ENCODE measurements at places on chromosomes 4 and X.
A peak's percentile ranks its signal among the peaks of the same experiment; 100 is the strongest.

DNA sequence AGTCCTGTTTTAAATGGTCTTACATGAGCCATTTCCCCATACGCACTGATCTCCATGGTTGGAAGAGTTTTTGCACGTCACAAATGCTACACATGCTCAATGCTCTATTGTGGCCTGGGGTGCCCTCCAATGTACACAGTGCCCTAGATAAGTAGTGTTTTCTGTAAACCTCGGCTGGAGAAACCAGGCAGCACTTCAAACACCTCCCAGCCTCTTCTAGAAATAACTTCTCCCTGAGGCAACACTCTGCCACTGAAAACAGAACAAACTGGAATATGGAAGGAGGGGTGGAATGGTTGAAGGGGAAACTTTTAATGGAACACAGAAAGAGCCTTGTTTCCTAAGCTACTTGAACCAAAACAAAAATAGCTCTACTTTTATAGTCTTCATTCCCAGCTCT, 123.9 kb upstream of the CBR4 start:
- DNase-seq = no peak

- no peak for DNase-seq
Observed at GRCh38 chrX:96002431-96002830, 682.2 kb upstream of the DIAPH2 start.

- no peak for DNase-seq
Observed at GRCh38 chrX:2684256-2684655, 6.8 kb upstream of the CD99 start.

DNA sequence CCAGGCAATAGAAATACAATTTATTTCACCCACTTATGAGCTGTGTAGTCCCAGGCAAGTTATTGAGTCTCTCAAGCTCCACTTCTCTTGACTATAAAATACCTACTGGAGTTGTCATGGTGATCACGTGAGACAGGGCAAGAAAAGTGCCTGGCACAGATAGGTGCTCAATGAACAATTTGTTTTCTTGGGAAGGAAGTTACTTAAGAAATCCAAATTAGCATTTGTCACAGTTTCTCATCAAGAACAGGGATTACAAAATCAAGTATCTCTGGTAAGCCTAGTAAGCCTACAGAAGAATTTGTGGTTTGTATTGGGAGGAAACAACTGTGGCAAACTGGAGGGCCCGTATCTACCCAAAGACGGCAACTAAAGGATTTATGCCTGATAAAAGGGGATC, 37.5 kb upstream of the RASGEF1B start:
- DNase-seq = no peak

DNA sequence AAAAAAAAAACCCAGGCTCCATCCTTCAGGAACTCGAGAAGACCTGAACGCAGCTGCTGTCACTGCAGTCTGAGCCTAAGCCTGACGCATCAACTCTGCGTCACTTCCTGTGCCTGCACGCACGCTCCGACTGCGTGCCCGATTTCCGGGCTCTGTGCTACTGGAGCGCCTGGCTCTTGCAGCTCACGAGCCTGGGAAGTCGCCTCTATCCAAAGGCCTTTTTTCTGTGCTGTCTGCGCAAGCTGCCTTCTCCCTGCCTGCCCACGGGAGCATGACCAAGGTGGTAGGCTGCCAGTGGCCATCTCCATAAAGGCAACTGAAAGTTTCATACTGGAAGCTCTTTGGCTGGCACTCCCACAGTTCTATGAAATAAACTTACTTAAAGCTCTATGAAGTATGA, 9.9 kb upstream of the GASK1B start:
- no peak for DNase-seq

DNA sequence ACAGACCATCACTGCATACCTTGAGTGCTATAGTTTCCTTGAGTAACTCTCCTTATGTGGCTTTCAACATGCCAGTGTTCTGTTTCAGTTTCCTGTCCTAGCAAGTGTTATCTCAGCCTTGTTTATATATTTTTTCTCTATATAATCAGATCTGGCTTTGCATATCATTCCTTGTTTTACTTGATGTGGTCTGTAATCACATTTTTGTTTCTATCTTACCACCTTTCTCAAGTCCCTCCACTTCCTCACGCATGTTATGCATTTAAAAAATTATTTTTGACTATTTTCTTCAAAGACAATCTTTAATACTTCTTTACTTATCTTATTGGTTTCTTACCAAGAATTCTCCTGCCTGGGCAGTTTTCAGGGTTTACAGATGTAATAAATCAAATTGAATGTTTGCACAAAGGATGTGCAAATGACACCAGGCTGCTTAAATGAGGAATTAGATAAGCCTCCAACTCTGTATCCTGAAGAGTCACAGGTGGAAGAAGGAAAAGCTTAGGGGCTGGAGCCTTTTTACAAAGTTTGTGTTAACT, 351.2 kb downstream of the BMPR1B start:
- DNase-seq = no peak

DNA sequence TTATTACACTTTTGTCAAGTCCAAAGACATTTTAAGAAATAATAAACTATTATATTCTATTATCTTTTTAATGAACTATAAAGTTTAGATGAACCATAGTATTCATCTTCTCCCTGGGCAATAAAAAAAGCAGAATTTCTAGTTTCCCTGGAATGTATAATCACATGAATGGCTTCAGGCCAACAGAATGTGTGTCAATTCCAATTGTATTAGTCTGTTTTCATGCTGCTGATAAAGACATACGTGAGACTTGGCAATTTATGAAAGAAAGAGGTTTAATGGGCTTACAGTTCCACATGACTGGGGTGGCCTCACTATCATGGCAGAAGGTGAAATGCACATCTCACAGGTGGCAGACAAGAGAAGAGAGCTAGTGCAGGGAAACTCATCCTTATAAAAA, 70.7 kb upstream of the ANXA10 start:
- DNase-seq = no peak

DNA sequence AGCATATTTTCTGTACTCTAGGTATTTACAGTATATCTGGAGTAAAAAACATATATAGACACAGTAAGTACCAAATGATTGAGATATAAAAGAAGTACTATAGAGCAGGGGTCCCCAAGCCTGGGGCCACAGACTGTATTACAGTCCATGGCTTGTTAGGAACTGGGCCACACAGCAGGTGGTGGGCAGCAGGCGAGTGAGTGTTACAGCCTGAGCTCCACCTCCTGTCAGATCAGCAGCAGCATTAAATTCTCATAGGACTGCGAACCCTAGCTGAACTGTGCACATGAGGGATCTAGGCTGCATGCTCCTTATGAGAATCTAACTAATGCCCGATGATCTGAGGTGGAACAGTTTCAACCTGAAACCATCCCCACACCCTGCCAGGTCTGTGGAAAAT, 300.7 kb downstream of the NR3C2 start:
- no peak for DNase-seq

GRCh38 chrX:30713061-30713525, 59.9 kb downstream of the GK start:
- DNase-seq = peak; percentile 22

- no peak for DNase-seq
Observed at GRCh38 chrX:154399527-154400368, 1.6 kb downstream of the RPL10 start.

DNA sequence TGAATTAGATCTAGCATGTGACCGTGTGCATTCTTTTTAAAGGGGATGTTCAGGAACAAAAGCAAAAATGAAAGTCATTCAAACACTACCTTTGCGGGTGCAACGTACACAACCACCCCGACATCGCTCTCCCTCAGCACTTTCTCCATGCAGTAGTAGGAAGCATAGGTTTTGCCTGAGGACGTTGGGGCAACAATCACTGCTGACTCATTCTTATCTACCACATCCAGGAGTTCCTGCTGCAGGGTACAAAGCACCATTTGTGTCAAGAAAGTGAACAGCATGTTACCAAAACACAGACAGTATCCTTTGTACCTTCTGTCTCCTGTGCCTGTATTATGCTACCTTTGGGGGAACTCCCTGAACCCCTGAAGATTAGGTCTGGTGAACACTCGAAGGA, 58.6 kb downstream of the DDX60L start:
- DNase-seq = no peak

DNA sequence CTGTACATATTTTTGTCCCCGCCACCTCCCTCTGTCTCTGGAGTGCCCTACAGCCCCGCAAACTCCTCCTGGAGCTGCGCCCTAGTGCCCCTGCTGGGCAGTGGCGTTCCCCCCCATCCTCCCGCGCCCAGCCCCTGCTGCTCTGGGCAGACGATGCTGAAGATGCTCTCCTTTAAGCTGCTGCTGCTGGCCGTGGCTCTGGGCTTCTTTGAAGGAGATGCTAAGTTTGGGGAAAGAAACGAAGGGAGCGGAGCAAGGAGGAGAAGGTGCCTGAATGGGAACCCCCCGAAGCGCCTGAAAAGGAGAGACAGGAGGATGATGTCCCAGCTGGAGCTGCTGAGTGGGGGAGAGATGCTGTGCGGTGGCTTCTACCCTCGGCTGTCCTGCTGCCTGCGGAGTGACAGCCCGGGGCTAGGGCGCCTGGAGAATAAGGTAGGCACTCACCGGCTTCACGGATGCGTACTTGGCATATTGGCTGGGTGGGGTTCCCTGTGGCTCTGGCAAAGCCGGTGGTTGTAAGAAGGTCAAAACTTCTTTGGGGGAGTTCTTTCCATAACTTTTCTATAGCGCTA, 653 bp downstream of the HHIP start:
- no peak for DNase-seq

DNA sequence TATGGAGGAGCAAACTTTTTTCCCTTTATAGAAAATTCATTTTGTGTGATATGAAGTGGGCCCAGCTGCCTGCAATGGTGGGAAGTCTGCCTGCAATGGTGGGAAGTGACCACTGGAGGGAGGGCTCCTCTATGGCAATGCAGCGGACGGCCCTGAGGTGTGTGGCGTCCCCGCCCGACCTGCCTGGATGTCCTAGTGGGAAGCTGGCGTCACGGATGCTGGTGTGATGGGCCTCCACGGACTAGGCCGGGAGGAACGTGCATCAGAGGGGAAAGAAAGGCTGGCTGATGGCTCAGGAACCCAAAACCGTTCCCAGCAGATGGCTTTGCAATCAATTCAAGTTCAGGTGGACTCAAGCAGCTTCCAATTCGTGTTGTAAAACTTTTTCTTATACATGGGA, 177.9 kb downstream of the AFAP1 start:
- DNase-seq = peak; percentile 14

- no peak for DNase-seq
Observed at GRCh38 chr4:12041828-12042227, 613.1 kb upstream of the HS3ST1 start.

Measured in AG09319 (cell line).